Astrocyte (in vitro differentiated cells and primary cell): ENCODE measurements at places on chromosomes 1 and 21. TPM values are rescaled to one million over a fixed set of nuclear protein-coding genes. Genes with fewer than 3 reads are reported as not detected.
A peak's percentile ranks its signal among the peaks of the same experiment; 100 is the strongest.

The C1orf87 gene
- not detected in 2 replicates for total RNA-seq

The CDK18 gene
- 15.7 and 17.8 TPM in 2 replicates for total RNA-seq

The CELF3 gene
- not detected in 2 replicates for total RNA-seq

DNA sequence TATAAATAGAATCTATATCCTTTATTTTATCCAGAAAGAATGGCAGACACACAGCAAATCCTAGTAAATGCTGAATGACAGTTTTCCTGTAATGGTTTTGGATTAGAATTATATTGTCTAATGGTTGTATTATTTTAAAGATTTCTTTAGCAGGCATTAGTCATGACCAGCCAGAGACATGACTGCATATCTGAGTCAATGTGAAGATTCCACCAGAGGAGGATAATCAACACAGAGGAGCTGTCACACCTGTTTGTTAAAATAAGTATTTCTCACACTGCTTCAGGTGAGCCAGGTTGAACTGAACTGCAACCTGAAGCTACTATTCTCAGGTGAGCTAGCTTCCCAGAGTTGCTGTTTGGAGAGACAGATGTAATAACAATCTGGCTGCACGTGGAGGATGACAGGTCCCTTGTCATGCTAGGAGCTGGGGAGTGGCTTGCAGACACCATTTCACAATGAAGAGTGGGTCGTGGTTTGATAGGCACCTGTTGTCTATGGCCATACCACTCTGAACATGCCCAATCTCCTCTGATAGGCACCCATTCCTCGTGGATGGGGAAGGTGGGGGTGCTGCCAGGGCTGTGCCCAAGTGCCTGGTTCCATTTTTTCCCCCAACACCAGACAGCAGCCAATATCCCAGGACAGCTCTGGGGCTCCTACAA is 94.3 kb downstream of the KCNJ6 start:
- H3K27ac ChIP-seq = no peak overlapping the region
- no peaks in the 10 kb centered on the region for H3K4me1 ChIP-seq
- DNase-seq = no peak
- no peak overlapping the region for H3K4me3 ChIP-seq

- no peaks in the 10 kb centered on the region for H3K4me1 ChIP-seq
- H3K36me3 ChIP-seq = no peaks in the 10 kb centered on the region
- no peak overlapping the region for H3K27ac ChIP-seq
- no peak overlapping the region for H3K4me3 ChIP-seq
- DNase-seq = no peak
These were observed 3.1 kb upstream of the PLA2G2E start for GRCh38 chr1:19926296-19927129.

GRCh38 chr1:220943319-220943996 is 64.2 kb downstream of the HLX start:
- no peaks in the 10 kb centered on the region for H3K4me1 ChIP-seq
- no peaks in the 10 kb centered on the region for H3K27me3 ChIP-seq
- H3K4me3 ChIP-seq = no peak overlapping the region
- H3K27ac ChIP-seq = no peak overlapping the region
- no peaks in the 10 kb centered on the region for H3K36me3 ChIP-seq

- no peaks in the 10 kb centered on the region for H3K36me3 ChIP-seq
- no peaks in the 10 kb centered on the region for H3K27me3 ChIP-seq
- H3K4me3 ChIP-seq = no peak overlapping the region
- H3K4me1 ChIP-seq = peaks cover 11% of the 10 kb centered on the region
- peak overlapping the region; percentile 46 for H3K27ac ChIP-seq
These were observed 7.0 kb downstream of the DSTYK start for GRCh38 chr1:205204552-205204951.

- peaks cover 16% of the 10 kb centered on the region for H3K4me1 ChIP-seq
- no peak overlapping the region for H3K27ac ChIP-seq
- H3K4me3 ChIP-seq = no peak overlapping the region
- no peaks in the 10 kb centered on the region for H3K36me3 ChIP-seq
- H3K27me3 ChIP-seq = no peaks in the 10 kb centered on the region
These were observed 48.6 kb downstream of the ITSN1 start for GRCh38 chr21:33690874-33691273.

- no peak overlapping the region for H3K4me3 ChIP-seq
- no peaks in the 10 kb centered on the region for H3K4me1 ChIP-seq
- no peaks in the 10 kb centered on the region for H3K36me3 ChIP-seq
- peak; percentile 36 for DNase-seq
- H3K27ac ChIP-seq = no peak overlapping the region
These were observed 1519.1 kb downstream of the BRINP3 start for GRCh38 chr1:188958461-188959115.

- no peaks in the 10 kb centered on the region for H3K36me3 ChIP-seq
- no peak overlapping the region for H3K27ac ChIP-seq
- no peak overlapping the region for H3K4me3 ChIP-seq
- no peak for DNase-seq
- peaks cover 8% of the 10 kb centered on the region for H3K4me1 ChIP-seq
These were observed 1.6 kb upstream of the C1orf35 start for GRCh38 chr1:228104526-228105269.
